ENCODE measurements at places on chromosomes 7 and 10. TPM values are rescaled to one million over a fixed set of nuclear protein-coding genes. Genes with fewer than 3 reads are reported as not detected.

GRCh38 chr10:73801253-73801590 is 10.2 kb downstream of the NDST2 start:
- no peaks in the 10 kb centered on the region for H3K27me3 ChIP-seq
- no peak overlapping the region for H3K27ac ChIP-seq
- no peaks in the 10 kb centered on the region for H3K36me3 ChIP-seq
- H3K4me1 ChIP-seq = no peaks in the 10 kb centered on the region

GRCh38 chr10:123512901-123513775 is 153.0 kb upstream of the GPR26 start:
- peak; percentile 53 for DNase-seq
- no peaks in the 10 kb centered on the region for H3K27me3 ChIP-seq
- peaks cover 21% of the 10 kb centered on the region for H3K4me1 ChIP-seq
- H3K27ac ChIP-seq = no peak overlapping the region
- H3K4me3 ChIP-seq = no peak overlapping the region
- no peaks in the 10 kb centered on the region for H3K36me3 ChIP-seq

DNA sequence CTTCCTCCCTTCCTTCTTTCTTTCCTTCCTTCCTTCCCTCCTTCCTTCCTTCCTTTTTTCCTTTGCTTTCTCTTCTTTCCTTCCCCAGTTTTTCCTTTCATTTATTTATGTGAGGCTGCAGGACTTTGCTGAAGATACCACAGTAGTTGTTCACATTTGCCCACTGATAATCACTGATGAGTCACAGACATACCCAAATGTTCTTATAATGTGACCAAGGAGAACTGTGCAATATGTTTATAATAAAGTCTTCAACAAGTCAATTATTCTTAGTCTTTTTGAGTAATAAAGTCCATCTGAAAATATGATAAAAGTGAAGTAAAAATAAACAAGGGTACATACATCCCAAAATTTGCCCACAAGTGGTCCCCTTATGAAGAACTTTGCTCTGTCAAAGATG is 159.7 kb downstream of the GNAI1 start:
- H3K4me3 ChIP-seq = no peak overlapping the region
- H3K27ac ChIP-seq = no peak overlapping the region
- H3K36me3 ChIP-seq = no peaks in the 10 kb centered on the region
- peaks cover 5% of the 10 kb centered on the region for H3K27me3 ChIP-seq

GRCh38 chr7:139747662-139748372 is 30.0 kb downstream of the HIPK2 start:
- no peaks in the 10 kb centered on the region for H3K27me3 ChIP-seq
- peaks cover 10% of the 10 kb centered on the region for H3K4me1 ChIP-seq
- DNase-seq = no peak
- no peak overlapping the region for H3K4me3 ChIP-seq

DNA sequence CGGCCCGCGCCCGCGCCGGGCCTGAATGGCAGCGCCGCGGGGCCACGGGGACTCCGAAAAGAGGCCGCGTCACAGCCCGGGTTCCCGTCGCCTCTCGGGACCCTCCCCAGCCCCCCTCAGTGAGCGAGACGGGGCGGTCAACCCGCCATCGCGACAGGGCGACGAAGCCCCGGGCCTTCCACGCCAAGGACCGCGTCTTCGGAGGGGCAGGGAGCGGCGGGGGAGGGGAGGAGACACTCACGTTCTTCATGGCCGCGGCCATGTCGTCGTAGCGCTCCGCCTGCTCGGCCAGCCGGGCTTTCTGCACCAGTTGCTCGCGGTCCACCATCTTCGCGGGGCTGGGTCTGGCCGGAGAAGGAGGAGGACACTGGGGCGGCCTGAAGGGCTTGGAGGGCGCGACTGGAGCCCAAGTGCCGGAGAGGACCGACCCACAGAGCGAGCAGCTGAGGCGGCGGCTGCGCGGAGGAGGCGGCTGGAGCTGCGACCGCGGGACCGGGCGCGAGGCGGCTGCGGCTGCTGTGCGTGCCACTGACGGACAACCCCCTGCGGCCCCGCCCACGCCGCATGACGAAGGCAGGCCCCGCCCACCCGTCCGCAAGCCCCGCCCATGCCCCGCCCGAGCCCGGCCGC is at the start of gene YWHAG:
Gene YWHAG, minus strand, starts transcription at position 511 of the 630 bp plus-strand sequence. Its CDS starts 183 bp downstream, at position 328.
- H3K27me3 ChIP-seq = no peaks in the 10 kb centered on the region
- DNase-seq = peak; percentile 86

- H3K36me3 ChIP-seq = no peaks in the 10 kb centered on the region
- H3K4me3 ChIP-seq = peak overlapping the region; percentile 74
- H3K4me1 ChIP-seq = peaks cover 36% of the 10 kb centered on the region
- H3K27ac ChIP-seq = no peak overlapping the region
- DNase-seq = peak; percentile 96
- peaks cover 13% of the 10 kb centered on the region for H3K27me3 ChIP-seq
These were observed 4.5 kb downstream of the SAP25 start for GRCh38 chr7:100568896-100569844.

DNA sequence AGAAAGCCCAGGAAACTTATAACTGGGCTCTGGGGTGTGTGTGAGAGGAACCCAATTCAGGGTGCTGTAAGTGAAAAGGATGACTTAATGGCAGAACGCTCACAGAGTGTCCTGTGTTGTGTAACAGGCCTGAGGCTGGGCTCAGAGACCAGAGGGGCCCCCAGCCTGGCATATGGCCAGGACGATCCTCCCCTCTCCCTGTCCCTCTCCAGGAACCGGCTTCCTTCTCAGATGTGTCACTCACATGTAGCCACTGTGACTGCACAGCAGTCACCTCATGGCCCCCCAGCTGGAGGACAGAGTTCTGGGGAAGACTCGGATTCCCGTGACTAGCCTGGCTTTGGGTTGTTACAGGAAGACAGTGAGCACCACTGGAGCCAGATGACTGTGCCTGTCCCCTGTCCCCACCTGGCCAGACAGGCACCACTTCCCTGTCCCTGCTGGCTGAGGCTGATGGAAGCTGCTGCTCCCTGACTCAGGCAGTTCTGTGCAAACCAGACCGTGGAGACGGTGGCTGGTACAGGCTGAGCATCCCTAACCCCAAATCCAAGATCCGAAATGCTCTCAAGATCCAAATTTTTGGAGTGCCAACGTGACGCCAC is 220.5 kb downstream of the MLLT10 start:
- no peak for DNase-seq
- peaks cover 59% of the 10 kb centered on the region for H3K4me1 ChIP-seq
- no peak overlapping the region for H3K27ac ChIP-seq
- no peaks in the 10 kb centered on the region for H3K27me3 ChIP-seq
- H3K36me3 ChIP-seq = no peaks in the 10 kb centered on the region
- no peak overlapping the region for H3K4me3 ChIP-seq

- DNase-seq = peak; percentile 69
- peak overlapping the region; percentile 85 for H3K4me3 ChIP-seq
- H3K4me1 ChIP-seq = peaks cover 14% of the 10 kb centered on the region
- no peaks in the 10 kb centered on the region for H3K27me3 ChIP-seq
- H3K27ac ChIP-seq = peak overlapping the region; percentile 91
These were observed 844 bp upstream of the KAT6B start for GRCh38 chr10:74825371-74826141.

The CCDC3 gene
- total RNA-seq = 5.2 TPM

The CPA2 gene
- not detected for total RNA-seq

The C10orf53 gene
- total RNA-seq = not detected
